ENCODE measurements at places on chromosomes 1 and 21.

DNA sequence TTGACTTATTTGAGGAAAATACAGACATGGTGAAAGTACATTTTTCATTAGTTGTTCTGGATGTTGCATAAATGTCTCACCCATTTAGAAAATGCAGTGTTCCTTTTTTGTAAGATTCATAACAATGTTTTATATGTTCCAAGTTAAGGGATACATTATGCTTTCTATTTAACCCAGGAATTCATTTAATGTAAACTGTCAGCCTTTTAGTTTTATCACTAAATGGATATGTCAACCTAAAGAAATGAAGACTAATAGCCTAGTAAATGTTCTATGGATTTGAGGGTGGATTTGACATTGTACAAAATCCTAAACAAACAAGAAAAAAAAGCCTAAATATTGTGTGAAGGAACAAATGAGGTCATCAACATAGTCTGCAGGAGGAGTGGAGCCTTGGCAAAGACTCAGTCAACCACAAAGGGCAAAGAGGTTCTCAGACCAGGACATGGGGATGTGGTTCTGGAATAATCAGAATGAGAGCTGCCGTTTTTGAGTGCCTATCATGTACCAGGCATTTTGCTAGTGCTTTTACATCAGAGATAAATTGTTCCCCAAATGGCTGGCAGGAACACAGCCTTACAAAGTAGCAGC, 8.8 kb upstream of the INSL5 start:
- no peak for DNase-seq

DNA sequence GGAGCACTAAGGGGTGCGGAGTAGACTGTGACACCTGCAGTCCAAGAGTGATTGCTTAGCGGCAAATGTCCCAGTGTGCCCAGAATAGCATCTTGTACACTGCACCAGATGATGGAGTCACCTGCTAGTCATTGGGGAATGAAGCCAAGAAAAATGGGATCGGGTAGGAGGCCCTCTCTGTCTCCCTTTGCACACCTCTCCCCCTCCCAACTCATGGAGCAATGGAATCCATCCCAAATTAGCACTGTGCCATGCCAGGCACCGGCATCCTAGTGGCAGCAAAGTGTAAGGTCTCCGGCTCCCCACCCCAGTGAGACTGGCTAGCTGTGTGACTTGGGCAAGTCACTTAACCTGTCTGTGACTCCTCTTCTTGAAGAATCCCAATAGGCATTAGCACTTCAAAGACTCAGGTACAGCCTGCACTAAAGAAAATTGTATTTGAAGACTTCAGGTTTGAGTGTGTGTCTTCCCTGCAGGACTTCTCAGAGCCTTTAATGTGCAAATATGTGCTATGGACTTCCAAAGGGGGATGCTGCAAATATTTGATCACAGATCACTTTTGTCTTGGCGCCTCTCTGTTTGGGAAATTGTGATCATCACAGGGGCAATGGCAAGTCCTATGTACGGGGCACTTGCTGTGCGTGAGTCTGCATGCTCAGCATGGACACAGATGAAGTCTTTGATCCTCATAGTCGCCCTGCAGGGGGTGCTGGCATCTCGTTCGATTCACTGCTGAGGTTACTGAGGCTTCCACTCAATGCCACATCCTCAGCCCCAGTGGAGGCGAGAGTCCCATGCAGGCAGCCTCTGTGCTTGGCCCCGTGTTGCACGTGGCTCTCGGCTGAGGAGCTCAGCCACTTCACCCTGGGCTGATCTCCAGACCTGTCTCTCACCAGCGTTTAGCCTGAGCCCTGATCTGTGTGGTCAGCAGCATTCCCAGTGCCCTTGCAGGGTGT, 272.9 kb upstream of the C1orf174 start:
- DNase-seq, result peak; percentile 37

GRCh38 chr1:81635816-81636215, 164.9 kb upstream of the ADGRL2 start:
- DNase-seq, result no peak

GRCh38 chr1:26280333-26281042, 602 bp downstream of the SH3BGRL3 start:
- peak; percentile 52 for DNase-seq

GRCh38 chr1:20137604-20138003, 1.5 kb upstream of the PLA2G2F start:
- no peak for DNase-seq

GRCh38 chr1:24989082-24989481, 59.0 kb upstream of the RUNX3 start:
- no peak for DNase-seq

DNA sequence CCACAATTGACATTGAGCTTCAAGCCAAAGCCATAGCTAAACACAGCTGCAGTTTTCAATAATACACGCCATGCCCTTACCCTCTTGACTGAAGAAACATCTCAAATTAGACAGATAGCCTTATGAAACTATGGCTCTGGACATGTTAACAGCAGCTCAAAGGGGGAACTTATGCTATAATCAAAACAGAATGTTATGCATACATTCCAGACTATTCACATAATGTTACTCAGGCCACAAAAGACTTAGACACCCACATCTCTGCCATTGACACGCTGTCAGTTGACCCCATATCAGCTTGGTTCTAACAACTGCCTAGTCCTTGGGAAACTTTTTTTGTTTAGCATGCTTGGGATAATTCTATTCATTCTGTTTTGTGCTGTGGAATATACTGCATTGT, 2.3 kb upstream of the NENF start:
- no peak for DNase-seq

DNA sequence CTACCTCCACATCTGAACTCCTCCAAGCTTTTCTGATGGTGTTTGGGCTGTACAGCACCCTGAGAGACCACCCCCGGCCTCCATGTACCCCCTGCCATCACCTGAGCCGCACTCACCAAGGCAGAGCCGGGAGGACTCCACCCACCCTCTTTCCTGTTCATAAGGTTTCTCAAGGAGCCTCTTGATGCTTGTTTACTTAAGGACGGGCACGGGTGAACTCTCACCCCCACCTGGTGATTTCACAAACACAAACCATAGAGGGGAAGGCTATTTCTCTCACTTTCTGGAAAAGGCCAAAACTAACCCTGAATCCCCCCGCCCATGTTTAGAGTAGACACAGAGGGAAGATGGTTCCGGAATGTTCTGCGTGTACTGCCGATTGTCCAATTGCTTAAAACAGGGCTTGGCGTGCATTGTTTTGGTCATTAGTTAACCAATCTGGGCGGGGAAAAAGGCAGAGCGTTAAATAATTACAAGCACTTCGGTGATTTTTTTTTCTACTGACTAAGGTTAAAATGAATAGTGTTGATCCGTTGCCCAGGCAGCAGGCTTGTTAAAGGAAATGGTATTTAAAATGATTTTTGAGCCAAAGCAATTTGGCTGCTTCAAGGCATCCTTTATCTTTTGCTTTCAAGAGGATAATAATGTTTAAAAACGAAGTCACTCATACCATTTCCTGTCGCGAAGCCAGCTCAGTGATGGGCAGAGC, 279.8 kb upstream of the VAMP3 start:
- DNase-seq, result no peak

- DNase-seq, result no peak
Observed at GRCh38 chr1:246680190-246680589, 44.0 kb upstream of the SCCPDH start.

GRCh38 chr1:40032240-40032891, 8.2 kb upstream of the CAP1 start:
- peak; percentile 54 for DNase-seq
